ENCODE measurements at places on chromosomes 2 and 18. TPM values are rescaled to one million over a fixed set of nuclear protein-coding genes. Genes with fewer than 3 reads are reported as not detected.

- no peaks in the 10 kb centered on the region for H3K27me3 ChIP-seq
- no peak overlapping the region for H3K4me3 ChIP-seq
- H3K27ac ChIP-seq: no peak overlapping the region
- H3K4me1 ChIP-seq: peaks cover 14% of the 10 kb centered on the region
- no peaks in the 10 kb centered on the region for H3K36me3 ChIP-seq
Observed at GRCh38 chr18:62386091-62386490, 61.0 kb downstream of the TNFRSF11A start.

- no peaks in the 10 kb centered on the region for H3K27me3 ChIP-seq
- no peak overlapping the region for H3K27ac ChIP-seq
- peaks cover 2% of the 10 kb centered on the region for H3K4me1 ChIP-seq
- H3K4me3 ChIP-seq: no peak overlapping the region
Observed at GRCh38 chr2:112910219-112910618, 746 bp upstream of the IL37 start.

DNA sequence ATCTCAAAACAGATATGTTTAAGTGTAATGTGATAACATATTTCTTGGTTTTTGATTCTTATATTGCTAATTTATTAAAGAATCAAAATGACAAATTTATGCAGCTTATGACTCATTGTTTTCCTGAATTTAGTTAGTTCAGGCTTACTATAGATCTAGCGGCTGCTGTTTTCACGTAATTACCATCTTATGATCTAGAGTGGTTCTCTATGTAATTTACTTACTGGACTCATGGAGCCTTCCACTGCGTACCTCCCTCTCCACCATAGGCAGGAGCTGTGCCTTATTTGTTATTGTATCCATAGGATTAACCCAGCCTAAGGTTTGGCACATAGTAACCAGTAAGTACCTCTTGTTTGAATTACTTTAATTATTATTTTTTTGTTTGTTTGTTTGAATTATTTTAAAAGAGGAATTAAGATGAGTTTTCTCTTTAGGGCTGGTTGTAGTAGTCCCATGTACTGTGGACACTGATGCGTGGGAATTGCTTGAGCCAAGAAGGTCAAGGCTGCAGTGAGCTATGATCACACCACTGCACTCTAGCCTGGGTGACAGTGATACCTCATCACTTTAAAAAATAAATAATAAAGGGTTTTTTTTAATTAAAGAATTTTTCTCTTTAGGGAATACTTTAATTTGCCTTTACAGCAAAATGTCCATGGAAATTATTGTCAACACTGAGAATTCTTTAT lies 165.5 kb downstream of the PHLPP1 start:
- no peak for DNase-seq
- peaks cover 7% of the 10 kb centered on the region for H3K4me1 ChIP-seq
- no peak overlapping the region for H3K27ac ChIP-seq
- no peak overlapping the region for H3K4me3 ChIP-seq

DNA sequence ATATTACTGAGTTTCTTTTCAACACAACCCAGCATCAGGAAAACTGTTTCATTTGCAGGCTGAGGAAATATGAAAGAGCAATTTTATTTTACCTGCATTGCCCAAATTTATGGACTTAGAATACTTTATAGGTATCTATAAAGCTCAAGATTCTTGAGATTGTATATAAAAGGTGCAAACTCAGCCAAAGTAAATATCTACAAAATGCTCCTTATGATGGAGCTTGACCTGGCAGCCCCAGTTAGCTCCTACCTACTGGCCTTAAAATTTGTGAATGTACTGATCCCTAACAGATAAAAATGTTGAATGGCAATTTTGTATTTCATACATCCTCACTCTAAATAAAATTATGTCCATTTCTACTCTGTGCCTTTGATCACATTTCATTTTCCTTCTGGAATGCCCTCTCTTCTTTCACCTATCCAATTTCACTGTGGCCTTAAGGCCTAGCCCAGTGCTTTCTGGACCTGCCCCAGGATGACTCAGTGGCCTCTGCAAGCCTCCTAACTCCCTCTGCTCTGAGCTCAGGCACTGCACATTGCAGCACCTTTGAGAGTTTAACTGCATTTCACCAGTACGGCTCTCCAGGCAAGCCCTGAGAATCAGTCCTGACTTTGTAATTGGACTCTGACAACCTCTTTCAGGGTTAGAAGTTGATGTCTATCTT lies 125.9 kb downstream of the ANTXR1 start:
- H3K4me3 ChIP-seq: no peak overlapping the region
- no peaks in the 10 kb centered on the region for H3K4me1 ChIP-seq
- peaks cover 2% of the 10 kb centered on the region for H3K27me3 ChIP-seq
- DNase-seq: no peak

DNA sequence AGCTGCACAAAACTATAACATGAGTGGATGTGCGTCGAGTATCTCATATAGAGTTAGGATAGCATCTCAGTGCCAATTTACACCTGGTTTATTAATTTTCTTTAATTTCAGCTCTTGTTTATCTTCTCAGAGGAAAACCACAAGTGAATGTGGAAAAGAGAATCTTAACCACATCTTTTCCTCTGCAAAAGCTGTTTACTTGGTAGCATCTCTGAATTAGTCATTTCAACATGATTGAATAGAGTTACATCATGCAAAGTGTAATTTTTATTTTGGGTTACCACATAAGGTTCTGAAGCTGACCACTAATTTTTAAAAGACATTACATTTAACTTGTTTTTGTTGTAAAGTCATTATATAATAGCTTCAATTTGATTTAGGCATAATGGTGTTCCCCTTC lies 83.8 kb upstream of the FAM237A start:
- no peaks in the 10 kb centered on the region for H3K4me1 ChIP-seq
- H3K4me3 ChIP-seq: no peak overlapping the region
- H3K36me3 ChIP-seq: no peaks in the 10 kb centered on the region
- no peak for DNase-seq
- H3K27me3 ChIP-seq: no peaks in the 10 kb centered on the region
- no peak overlapping the region for H3K27ac ChIP-seq

ALLC gene
- not detected for total RNA-seq

DNA sequence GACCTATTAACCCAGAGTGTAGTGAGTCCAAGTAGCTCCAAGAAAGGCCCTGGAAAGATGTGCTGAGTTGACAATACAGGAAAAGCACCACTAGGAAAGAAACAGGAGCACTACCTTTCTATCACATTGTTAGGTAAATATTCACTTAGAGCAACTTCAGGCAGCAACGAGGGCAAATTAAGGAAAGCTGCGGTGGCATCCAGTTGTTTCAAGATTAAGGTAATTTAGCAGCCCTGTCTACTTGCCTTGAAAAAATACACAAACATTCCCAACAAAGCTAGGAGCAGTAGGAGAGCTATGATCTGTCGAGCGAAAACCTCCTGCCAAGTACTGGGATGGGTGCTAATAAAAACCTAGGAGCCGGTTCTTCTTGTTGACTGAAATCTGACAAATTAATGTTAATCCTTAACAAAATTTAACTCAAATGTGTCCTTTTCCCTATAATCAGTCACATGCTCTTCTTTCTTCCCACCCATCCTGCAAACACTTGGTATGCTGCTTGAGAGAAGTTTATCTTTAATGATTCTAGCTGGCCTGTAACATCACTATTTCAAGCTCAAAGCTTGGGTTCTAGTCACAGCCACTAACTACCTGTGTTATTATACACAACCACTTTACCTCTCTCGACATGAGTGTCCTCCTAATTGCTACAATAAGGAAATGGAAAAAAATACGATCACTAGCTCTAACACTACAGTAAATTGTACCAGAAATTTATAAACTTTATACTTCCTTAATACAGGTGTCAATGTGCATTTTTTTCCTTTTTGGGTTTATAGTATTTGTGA lies 2.0 kb downstream of the ACAA2 start:
- no peak overlapping the region for H3K4me3 ChIP-seq
- no peaks in the 10 kb centered on the region for H3K27me3 ChIP-seq
- no peak overlapping the region for H3K27ac ChIP-seq
- no peaks in the 10 kb centered on the region for H3K36me3 ChIP-seq
- H3K4me1 ChIP-seq: peaks cover 21% of the 10 kb centered on the region
- no peak for DNase-seq

DNA sequence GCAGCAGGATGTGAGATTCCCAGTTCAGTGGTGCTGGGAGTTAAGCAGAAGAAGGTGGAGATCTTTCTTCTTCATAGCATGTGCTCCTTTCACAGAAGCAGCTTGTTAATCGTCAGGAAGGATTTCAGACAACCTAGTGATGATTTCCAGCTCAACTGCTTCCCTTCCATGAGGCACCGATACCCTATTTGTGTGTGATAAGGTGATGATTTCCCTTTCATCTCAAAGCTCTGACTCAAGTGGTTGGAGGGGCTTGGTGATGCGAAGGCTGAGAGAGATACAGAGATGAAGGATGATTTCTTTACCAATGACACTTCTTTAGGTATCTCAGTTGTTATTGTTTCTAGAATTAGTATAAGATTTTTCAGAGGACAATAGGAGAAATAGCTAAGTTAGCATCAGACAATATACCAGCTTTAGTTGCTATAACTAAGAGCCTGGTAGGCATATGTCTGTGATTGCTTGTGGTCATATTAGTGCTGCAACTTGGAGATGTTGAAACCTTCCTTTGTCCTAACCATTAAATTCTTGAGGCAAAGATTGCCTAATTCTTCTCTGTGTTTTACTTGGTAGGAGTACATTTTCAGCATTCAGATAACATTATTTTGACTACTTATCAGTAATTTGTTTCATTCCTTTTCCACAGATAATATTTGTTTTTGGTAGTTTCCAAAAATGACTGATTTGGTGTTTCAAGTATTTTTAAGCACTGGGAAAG lies 111.3 kb downstream of the PLCL1 start:
- no peaks in the 10 kb centered on the region for H3K27me3 ChIP-seq
- H3K27ac ChIP-seq: peak overlapping the region; percentile 30
- peaks cover 7% of the 10 kb centered on the region for H3K36me3 ChIP-seq
- peaks cover 30% of the 10 kb centered on the region for H3K4me1 ChIP-seq
- H3K4me3 ChIP-seq: no peak overlapping the region
- no peak for DNase-seq

UNC50 gene
- total RNA-seq: 31.9 TPM

- H3K4me1 ChIP-seq: no peaks in the 10 kb centered on the region
- DNase-seq: no peak
- no peak overlapping the region for H3K27ac ChIP-seq
- no peaks in the 10 kb centered on the region for H3K27me3 ChIP-seq
- no peak overlapping the region for H3K4me3 ChIP-seq
- H3K36me3 ChIP-seq: no peaks in the 10 kb centered on the region
Observed at GRCh38 chr18:37435150-37435867, 130.3 kb downstream of the CELF4 start.

- no peaks in the 10 kb centered on the region for H3K36me3 ChIP-seq
- H3K27me3 ChIP-seq: no peaks in the 10 kb centered on the region
- H3K4me3 ChIP-seq: no peak overlapping the region
- DNase-seq: no peak
- no peaks in the 10 kb centered on the region for H3K4me1 ChIP-seq
- no peak overlapping the region for H3K27ac ChIP-seq
Observed at GRCh38 chr2:11976073-11976472, 229.6 kb downstream of the LPIN1 start.

DYNAP gene
- not detected for total RNA-seq

- H3K27ac ChIP-seq: no peak overlapping the region
- H3K27me3 ChIP-seq: no peaks in the 10 kb centered on the region
- peaks cover 13% of the 10 kb centered on the region for H3K4me1 ChIP-seq
- no peaks in the 10 kb centered on the region for H3K36me3 ChIP-seq
- no peak overlapping the region for H3K4me3 ChIP-seq
Observed at GRCh38 chr18:3405713-3406112, 44.3 kb upstream of the TGIF1 start.

- H3K27ac ChIP-seq: no peak overlapping the region
- H3K4me3 ChIP-seq: no peak overlapping the region
- no peaks in the 10 kb centered on the region for H3K27me3 ChIP-seq
- peaks cover 22% of the 10 kb centered on the region for H3K4me1 ChIP-seq
- no peak for DNase-seq
- peaks cover 3% of the 10 kb centered on the region for H3K36me3 ChIP-seq
Observed at GRCh38 chr2:222876947-222877346, 16.1 kb downstream of the ACSL3 start.

DNA sequence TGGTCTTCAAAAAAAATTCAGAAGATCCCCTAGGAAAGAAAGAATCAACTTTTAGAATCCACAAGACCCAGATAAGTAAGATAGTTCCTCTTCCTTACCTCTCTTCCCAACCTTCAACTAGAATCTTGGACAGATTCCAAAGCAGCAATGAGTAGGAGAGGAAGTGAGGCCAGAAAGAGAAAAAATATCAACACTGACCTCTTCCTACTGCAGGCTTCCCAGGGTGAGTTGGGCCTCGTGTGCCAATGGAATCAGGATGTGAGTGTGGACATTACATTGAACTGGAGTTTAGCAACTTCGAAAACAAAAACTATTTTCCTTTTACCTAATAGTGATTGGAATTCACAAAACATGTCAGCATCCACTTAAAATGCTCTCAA lies 102.5 kb upstream of the PIEZO2 start:
- H3K4me1 ChIP-seq: no peaks in the 10 kb centered on the region
- H3K27ac ChIP-seq: no peak overlapping the region
- H3K27me3 ChIP-seq: no peaks in the 10 kb centered on the region

TUBB8B gene
- total RNA-seq: not detected

DNA sequence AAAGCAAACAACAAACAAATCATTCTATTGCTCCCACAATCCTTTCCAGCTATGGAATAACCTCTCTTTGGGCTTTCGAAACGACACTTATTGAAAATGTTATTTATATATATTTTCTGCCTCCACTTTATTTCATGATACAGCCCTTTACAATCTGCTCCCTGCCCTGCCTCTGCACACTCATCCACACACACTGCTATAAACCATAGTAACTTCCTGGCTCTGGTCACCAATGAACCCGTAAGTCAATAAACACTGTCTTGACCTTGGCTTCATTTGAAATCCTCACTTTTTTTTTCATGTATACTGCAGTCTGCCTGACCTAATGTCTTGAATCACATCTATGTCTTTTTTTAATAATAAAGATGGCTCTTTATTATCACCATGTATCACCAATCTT lies 161.5 kb downstream of the SLC39A10 start:
- no peaks in the 10 kb centered on the region for H3K4me1 ChIP-seq
- H3K27ac ChIP-seq: no peak overlapping the region
- DNase-seq: no peak

DNA sequence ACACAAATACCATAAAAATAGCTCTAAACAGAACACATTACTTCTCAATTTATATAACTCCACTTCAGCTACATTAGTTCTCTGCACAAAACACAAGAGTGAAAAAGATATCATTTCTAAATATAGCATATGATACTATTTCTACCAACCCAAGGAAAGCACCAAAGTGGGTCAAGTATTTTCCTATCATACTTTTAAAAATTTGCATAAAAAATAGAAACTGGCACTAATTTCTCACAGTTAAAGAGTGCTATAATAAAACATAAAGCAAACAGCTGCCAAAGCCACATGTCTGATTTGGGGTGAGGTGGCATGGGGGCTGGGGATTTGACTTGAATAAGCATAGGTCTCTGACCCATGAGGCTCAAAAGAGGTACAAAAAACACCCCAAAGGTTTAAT lies 61.5 kb downstream of the BARD1 start:
- H3K27ac ChIP-seq: no peak overlapping the region
- no peak overlapping the region for H3K4me3 ChIP-seq
- H3K27me3 ChIP-seq: no peaks in the 10 kb centered on the region
- H3K36me3 ChIP-seq: peaks cover 37% of the 10 kb centered on the region

- H3K27me3 ChIP-seq: no peaks in the 10 kb centered on the region
- no peak overlapping the region for H3K4me3 ChIP-seq
- H3K4me1 ChIP-seq: no peaks in the 10 kb centered on the region
- no peaks in the 10 kb centered on the region for H3K36me3 ChIP-seq
- no peak for DNase-seq
Observed at GRCh38 chr2:202529389-202529788, 105.4 kb upstream of the FAM117B start.

GRCh38 chr18:14927701-14928100 lies 179.7 kb downstream of the ANKRD30B start:
- no peaks in the 10 kb centered on the region for H3K36me3 ChIP-seq
- DNase-seq: no peak
- H3K4me3 ChIP-seq: no peak overlapping the region

All from K562 (cell line).